ENCODE measurements at places on chromosomes 7 and 10. TPM values are rescaled to one million over a fixed set of nuclear protein-coding genes. Genes with fewer than 3 reads are reported as not detected.

- DNase-seq: peak; percentile 27
These were observed 43.4 kb upstream of the GHITM start for GRCh38 chr10:84095811-84096497.

- no peak for DNase-seq
These were observed 155.9 kb downstream of the SH2D4B start for GRCh38 chr10:80693565-80693964.

GRCh38 chr7:157652954-157653826, 316.4 kb downstream of the DNAJB6 start:
- DNase-seq: no peak

- DNase-seq: no peak
These were observed 1.3 kb upstream of the FOXL3 start for GRCh38 chr7:288671-289101.

DNA sequence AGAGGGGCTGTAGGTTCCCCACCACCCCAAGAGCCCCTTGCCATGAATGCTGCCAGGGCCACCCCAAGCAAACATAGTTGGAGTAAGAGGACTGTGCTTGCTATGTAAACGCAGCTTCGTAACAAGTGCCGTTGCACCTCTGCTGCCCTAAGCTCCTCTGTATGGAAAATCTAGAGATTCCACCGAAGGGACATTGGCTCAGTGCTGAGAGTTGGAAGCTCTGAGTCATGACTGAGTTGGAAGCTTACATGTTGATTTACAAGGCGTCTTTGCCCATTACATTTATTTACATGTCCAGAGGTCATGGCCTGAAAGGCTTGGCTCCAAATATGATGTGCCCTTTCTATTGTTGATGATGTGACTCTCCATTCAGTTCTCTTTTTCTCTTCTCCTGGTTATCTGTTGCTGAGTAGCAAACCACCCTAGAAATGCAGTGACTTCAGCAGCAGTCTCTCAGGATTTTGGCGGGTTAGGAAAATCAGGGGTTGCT, 233.1 kb upstream of the TCF7L2 start:
- DNase-seq: no peak

Gene CXCL12
- polyA plus RNA-seq: 16.1 TPM

DNA sequence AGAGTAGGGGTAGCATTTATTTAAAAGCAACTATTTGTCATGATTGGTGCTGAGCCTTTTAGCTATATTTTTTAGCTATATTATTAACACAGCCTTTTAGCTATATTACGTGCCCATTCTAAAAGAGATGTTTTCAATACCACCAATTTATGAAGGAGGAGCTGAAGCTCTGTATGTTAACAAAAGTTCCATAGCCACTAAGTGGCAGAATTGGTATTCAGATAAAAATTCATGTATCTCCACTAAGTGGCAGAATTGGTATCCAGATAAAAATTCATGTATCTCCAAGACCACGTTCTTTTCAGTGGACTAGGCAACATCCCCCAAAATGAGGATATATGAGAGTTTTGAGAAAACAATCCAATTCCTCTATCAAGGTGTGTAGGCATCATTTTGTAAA, 268.6 kb downstream of the HGF start:
- DNase-seq: no peak

- DNase-seq: no peak
These were observed 187.9 kb downstream of the BICC1 start for GRCh38 chr10:58700591-58700990.

DNA sequence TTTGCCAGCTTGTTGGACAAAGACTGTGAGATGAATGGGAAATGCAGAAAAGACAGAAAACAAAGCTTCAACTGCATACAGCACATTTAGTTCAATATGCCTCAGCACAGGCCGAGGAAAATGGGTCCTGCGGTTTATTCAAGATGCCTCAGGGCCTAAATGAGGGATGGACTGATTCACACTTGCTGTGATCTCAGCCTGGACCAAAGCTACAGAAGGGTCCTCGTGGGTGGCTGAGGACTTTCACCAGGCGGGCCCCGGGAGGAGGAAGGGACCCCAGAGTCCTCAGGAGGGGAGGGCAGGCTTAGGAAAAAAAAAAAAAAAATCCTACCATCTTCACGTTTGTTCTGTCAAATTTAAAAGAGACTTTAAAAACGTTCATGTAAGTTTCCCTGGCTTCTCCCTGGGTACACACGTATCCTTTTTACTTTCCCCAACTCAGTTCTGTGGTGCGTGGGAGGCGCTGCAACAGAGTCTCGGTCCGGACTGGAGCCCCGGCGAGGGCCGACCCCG, 624 bp upstream of the ZNF783 start:
- DNase-seq: no peak

- DNase-seq: no peak
These were observed 144.1 kb downstream of the TCF7L2 start for GRCh38 chr10:113094114-113094486.

- DNase-seq: no peak
These were observed 55.4 kb downstream of the MDFIC start for GRCh38 chr7:114977277-114977676.

- DNase-seq: peak; percentile 67
These were observed 47.1 kb upstream of the TMEM72 start for GRCh38 chr10:44864051-44864450.

Gene OR6B1
- not detected for polyA plus RNA-seq

Gene PON3
- polyA plus RNA-seq: 0.43 TPM

Gene CPXM2
- polyA plus RNA-seq: 1.4 TPM

Gene RASA4B
- 49.0 TPM for polyA plus RNA-seq

DNA sequence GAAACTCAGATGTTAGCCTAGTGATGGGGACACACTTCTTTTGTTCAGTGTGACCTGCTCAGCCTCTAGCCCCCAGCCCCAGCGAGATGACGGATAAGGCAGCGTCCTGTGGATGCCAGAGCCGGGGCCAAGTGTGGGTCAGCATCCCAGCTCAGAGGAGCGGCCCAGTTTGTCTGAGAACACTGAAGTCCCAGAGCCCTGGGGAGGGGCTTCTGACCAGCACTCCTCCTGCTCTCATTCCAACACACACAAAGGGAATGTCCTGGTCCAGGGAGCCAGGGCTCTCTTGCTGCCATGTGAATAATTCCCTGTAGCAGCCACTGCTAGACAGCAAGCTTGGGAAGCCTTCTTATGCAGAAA, 4.5 kb upstream of the ATP6V0E2 start:
- DNase-seq: no peak

- no peak for DNase-seq
These were observed 983.7 kb downstream of the GATA3 start for GRCh38 chr10:9038146-9038714.

Gene GRID2IP
- polyA plus RNA-seq: not detected

Gene ATP6V1F
- 143 TPM for polyA plus RNA-seq

Gene ZPBP
- not detected for polyA plus RNA-seq

Gene CDK14
- 1.8 TPM for polyA plus RNA-seq

DNA sequence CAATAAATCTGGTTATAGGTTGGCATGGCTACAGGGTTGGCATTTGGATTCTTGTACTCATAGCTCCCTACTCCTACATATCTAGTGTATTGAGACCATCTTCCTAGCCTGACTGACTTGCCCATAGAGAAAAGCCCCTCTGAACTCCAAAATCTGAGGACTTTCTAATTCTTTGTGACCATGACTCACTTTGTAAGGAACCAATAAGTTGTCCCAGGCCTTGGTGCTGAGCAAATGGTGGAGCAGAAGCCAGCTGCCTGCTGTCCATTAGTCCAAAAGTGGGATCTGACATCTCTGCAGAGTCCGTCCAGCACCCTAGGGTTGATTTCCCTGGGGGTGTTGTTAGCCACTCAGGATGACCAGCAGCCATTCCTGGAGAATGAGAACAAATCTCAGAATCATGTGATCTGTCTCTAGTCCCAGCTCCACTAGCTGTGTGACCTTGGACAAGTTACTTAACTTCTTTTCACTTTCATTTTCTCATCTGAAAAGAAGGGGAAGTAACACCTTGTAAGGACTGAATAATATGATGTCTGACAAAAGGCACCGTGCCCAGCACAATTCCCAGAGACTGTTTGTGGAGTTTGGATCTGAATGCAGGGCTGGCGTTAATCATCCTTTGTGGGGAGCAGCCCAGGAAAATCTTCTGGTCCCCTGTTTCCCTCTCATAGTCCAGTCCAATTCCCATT, 44.1 kb downstream of the MTURN start:
- DNase-seq: no peak

GRCh38 chr7:68394131-68394530, 1204.1 kb upstream of the AUTS2 start:
- DNase-seq: no peak

DNA sequence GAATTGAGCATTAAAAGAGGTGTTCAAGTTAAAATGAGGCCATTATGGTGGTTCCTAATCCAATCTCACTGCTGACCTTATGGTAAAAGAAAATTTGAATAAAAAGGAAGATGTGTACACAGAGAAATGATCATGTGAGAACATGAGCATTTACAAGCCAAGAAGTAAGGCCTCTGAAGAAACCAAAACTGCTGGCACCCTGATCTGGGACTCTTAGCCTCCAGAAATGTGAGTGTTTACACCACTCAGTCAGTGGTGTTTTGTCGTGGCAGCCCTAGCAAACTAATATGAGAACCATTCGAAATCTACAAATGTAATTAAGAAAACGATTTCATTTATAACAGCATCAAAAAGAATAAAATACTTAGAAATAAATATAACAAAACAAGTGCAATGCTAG, 6.8 kb upstream of the PLXDC2 start:
- no peak for DNase-seq

GRCh38 chr10:92801978-92802872, 46.1 kb upstream of the EXOC6 start:
- DNase-seq: no peak

GRCh38 chr10:620417-620816, 69.1 kb downstream of the DIP2C start:
- no peak for DNase-seq

DNA sequence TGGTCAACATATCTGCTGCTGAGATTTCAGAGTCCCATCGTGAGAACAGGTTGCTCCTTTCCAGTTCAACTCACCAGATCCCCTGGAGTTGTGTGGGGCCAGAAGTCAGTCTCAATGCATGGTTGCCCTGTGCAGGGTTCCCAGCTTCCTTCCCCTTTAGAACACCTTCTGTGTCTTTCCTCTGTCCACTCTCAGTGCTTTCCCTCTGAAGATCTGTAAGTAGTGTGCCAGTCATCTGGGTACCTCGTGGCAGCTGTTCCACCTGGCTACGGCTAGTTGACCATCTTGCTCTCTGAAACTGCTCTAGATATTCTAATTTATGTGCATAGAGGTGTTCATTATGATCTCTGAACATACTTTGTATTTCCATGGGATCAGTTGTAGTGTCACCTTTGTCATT, 36.1 kb upstream of the PRSS37 start:
- DNase-seq: no peak

- DNase-seq: no peak
These were observed 16.3 kb downstream of the PRKCQ start for GRCh38 chr10:6563731-6564130.

DNA sequence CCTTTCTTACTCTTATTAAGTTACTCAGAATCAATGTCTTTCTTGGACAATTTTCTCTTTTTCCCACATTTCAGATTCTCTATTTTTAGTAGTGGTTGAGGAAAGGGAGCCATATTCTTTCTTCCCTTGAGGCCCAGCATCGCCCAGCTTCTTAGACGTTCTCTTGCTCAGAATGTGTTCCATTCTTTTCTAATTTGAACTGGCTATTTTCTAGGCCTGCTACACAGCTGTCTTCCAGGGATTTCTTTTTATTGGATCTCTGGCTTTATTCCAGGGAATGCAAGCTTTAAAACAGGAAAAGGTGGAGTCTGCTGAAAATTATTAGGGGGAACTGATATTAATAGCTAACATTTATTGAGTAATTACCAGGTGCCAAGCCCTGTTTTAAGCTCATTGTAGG, 58.3 kb downstream of the WIPF3 start:
- no peak for DNase-seq

DNA sequence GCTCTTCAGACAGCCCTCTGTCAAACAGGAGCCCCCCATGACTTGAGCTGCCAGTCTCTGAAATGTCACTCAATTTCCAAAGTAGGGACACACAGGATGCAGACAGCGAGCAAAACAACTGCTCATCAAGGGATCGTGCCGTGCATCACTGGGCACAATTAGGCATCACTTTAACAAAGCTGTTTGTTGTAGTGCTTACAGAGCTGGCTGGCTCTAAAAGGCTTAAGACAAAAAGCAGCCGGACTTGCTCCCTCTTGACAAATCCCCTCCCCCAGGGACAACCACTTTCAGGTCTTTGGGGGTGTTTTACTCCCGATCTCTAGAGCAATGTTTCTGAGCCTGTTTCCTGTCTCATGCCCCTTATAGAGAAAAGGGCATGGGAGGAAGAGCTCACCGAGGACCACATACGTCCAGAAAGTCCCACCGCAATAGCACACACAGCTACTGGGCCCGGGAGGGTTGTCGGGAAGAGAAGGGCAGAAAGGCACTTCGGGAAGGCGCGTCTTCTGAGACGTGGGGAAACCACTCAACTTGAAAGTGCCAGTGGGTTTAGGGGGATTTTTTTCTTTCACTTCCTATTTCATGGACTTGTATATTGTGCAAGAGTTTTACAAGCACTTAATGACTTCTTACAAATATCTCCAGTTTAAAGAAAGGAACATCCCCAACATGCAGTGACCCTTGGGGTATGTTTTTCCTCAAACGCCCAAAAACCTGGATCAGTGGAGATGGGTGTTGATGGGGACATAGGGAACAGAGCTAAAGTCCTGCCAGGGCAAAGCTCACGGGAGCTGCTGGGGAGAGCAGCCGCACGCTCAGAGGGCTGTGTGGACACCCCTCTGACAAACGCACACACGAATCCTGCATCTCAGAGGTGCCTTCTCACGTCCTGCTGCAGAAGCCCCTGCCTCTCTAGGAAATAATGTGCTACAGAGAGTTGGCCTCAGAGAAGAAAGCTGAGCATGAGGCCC, 27.1 kb downstream of the LRRC20 start:
- no peak for DNase-seq

GRCh38 chr7:33937871-33938270, 32.5 kb downstream of the BMPER start:
- DNase-seq: no peak

Gene NOD1
- polyA plus RNA-seq: 3.3 TPM

- DNase-seq: no peak
These were observed 9.9 kb upstream of the PRKAG2 start for GRCh38 chr7:151886783-151887182.

- peak; percentile 9 for DNase-seq
These were observed 8.8 kb downstream of the ADAP1 start for GRCh38 chr7:945556-946255.

Gene HOGA1
- polyA plus RNA-seq: 3.4 TPM

DNA sequence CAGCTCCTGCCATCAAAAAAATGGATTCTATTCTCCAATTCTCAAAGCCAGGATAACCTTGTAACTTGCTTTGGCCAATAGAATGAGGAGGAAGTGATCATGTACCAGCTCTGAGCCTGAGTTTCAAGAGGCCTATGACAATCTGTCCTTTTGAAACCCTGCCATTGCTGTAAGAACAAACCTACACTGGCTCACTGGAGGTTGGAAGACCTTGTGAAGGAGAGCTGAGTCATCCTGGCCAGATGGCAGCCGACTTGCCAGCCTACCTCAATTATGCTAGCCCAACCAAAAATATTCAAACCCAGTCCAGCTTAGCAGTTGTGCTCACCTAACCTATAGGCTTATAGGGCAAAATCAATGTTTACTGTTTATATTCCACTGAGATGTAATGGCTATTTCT, 93.0 kb downstream of the HGF start:
- no peak for DNase-seq

- peak; percentile 57 for DNase-seq
These were observed at the start of gene PRTFDC1 for GRCh38 chr10:24952143-24952706. Gene PRTFDC1, minus strand, starts transcription at chr10:24952606. Its CDS starts 31 bp downstream, at chr10:24952575.

Gene SPDYE8
- polyA plus RNA-seq: not detected

Measured in psoas muscle (tissue), 8 donors.